ENCODE measurements at places on chromosomes 1 and 21.

GRCh38 chr1:213982289-213982671 lies 5.5 kb upstream of the PROX1 start:
- no peak for DNase-seq

- DNase-seq: no peak
These were observed 102.2 kb upstream of the JUN start for GRCh38 chr1:58885998-58886397.

- DNase-seq: no peak
These were observed 26.5 kb downstream of the HMGCS2 start for GRCh38 chr1:119742202-119742601.

GRCh38 chr1:172588296-172589291 lies 55.6 kb downstream of the SUCO start:
- no peak for DNase-seq

- no peak for DNase-seq
These were observed 119.4 kb downstream of the CAMTA1 start for GRCh38 chr1:6904476-6905170.

GRCh38 chr1:31228986-31229385 lies 10.7 kb downstream of the NKAIN1 start:
- DNase-seq: no peak

DNA sequence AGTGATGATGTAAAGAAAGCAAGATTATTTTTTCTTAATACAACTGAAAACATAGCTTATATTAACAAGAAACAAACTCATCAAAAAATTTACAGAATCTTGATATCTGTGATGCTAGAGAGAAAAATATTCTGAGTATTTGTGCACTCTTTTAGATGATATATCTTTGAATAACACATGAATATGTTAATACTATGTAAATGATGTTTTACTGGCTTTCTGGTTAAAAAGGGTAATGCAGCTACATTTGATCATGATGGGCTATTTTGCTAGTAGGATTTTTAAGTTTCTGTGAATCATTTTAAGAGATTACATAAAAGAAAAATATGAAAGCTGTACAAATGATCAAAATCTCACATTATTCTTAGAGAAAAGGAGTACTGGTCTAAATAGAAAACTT lies 114.5 kb downstream of the GRIK1 start:
- DNase-seq: no peak

- no peak for DNase-seq
These were observed 14.6 kb upstream of the TGFBR3 start for GRCh38 chr1:91900562-91900961.

DNA sequence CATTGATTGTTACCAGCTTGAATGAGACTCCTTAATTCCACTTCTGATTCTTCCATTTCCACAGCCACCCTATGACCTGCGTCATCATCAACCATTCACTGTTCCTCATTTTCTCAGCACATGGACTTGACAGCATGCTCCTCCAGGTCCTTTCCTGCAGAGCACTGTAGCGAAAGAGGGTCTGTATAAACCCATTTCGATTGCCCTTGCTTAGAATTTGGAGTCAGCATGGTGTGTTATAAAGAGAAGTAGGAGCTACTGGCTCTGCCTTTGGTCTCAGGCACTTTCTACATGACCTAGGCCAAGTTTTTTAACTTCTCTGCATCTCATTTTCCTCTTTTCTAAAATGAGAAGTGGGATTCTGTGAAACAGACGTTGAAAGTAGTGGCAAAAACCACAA lies 133.8 kb downstream of the AK5 start:
- no peak for DNase-seq

GRCh38 chr1:101005183-101005582 lies 20.4 kb downstream of the DPH5 start:
- no peak for DNase-seq

- no peak for DNase-seq
These were observed 14.8 kb upstream of the MATN1 start for GRCh38 chr1:30738040-30738714.

DNA sequence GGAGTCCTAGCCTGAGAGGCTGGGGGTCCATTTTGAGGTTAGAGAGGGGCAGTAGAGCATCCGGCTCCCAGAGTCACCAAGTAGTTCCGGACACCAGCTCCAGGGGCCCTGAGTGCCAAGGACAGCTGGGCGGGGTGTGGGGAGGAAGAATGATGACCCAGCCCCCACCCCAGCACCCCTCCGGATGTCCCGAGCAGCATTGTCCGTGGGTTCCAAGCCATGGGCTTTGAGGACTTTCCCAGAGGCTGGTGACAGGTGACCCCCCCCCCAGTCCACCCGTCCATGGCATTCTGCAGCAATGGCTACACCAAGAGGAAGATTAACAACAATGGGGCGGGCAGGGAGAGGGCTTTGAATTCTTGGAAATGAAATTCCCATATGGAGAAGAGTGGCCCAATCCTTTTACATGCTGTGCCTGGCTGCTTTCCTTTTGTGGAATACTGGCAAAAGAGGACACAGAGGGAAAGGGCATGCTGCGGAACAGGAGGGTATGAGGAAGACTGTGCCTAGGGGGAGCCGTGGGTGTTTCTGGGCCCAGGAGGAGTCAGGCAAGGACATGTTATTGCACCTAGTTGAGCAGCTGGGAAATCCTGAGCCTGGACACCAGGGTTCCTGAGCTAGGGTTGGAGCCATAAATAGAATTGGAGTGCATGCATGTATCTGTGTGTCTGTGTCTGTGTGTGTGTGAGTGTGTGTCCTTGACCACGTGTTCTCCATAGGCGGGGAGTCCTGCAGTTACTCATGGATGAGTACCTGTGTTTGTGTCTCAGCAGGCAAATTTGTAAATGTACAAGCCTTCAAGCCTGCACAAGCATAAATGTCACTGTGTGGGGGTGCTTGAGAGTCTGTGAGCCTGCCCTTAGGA lies 956 bp downstream of the ATP1A2 start:
- DNase-seq: no peak

DNA sequence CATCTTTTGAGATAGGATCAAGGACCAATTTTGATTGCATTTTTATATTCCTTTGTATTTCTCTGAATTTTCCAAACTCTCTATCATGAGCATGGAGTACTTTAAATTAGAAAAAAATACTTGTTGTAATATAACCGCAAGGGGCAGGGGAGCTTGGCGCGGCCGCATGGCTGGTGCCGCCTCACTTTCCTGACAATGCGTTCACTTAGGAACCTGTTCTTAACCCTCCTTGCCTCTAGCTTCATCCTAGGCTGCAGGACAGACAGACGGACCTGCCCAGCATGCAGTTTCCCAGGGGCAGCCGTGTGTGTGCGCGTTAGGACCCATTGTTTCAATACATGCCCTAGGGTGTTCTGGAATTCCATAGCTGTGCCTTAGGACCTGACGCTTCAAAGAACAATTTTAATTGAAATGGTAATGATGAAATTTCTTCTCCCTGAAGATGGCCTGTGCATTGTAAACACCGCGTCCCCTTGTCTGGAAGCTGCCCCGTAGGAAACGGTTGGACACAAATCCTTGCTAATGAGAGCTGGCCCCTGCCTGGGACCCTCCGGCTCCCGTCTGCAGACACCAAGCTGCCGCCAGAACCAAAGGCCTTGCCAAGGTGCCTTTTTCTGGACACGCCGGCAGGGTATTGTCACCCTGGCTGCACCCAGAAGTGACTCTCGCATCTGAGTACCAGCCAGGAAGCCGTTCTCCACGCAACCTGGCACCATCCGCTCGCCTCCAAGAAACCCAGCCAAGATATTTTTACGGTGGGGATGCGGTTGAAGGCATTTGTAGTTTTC lies 466.4 kb downstream of the NPHP4 start:
- DNase-seq: no peak

GRCh38 chr1:36330940-36331339 lies 7.5 kb upstream of the EVA1B start:
- DNase-seq: no peak

DNA sequence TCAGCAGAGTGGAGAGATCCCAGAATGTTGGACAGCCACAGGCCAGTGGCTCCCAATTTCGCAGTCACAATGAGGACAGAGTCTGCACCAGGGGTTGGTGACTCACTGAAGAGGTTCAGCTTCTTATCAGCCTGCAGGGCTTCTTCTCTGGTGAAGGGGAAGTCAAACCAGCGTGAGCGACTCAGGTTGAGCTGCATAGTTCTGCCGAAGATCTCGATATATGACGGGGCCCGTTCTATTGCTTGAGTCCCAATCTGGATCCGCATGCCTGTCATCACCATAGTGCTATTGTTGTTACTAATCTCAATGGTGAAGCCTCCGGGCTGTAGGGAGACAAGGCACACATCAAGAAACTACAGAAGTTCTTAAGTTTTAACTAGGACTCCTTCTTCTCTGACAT lies 58.5 kb downstream of the UBR4 start:
- no peak for DNase-seq

GRCh38 chr1:48405400-48405799 lies 66.6 kb downstream of the SPATA6 start:
- no peak for DNase-seq

DNA sequence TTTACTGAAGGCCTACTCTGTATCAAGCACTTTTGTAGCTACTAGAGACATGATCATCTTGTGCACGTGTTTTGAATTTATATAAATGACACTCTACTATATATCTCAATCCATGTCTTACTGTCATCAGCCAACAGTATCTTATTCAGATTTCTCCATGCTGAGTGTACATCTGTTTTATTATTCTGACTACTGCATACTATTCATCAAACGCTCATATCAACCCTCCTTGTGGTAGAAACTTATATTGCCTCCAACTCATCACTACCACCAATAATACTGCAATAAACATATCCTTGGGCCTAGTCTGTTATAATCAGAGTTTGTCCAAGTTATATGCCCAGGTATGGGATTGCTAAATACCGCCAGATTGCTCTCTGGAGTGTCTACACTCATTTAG lies 81.6 kb upstream of the IRF2BP2 start:
- no peak for DNase-seq

- DNase-seq: no peak
These were observed 163.4 kb upstream of the DPYD start for GRCh38 chr1:98084188-98084587.

DNA sequence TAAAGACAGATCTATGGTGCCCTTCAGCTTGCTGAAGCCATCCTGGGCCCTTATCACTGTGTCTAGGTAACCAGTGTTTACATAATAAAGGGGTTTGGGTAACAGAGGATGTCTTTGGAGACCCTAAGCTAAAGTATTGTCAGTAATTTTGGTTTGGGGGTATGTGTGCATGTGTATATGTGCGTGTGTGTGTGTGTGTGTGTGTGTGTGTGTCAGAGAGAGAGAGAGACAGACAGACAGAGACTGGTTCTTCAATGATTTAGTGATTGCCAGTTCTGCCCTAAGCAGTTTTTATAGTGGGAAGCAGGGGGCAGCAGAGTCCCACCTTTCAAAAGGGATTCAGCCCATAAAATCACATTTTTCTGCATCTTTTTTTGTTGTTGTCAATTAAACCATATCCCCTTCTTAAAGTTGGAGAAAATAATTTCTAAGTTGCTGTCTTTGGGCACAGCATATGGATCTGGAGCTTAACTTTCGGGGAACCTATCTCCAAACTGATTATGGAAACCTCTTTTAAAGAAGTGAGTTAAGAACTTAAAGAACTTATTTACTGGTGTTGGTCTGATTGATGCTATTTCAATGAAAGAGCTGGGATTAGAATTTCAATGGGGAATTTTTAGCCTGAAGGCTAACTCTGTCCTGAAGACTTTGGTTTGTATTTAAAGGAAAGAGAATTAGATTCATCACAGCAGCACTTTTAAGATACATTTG lies 51.1 kb downstream of the ZNF326 start:
- DNase-seq: no peak

DNA sequence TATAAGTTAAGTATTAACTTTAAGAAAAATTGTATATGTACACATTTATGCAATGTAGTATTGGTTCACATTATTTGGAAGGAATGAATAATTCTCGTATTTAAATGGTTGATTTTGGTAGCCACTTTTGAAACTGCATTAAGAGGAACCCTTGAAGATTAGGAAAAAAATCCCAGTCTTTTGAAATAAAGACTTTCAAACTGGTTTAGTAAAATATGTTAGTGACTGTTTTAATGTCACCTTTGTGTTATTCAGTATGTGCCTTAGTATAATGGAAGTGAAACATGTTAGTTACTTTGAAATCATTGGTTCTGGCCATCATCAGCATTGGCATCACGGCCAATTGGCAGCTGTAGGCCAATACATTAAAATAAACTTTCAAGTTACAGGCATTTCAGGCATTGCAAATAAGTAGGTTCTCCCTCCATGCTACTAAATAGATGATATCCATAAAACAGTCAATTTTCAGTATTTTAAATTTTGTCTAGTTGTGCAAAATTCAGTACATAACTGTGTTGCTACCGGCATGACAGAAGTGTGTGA lies 4.4 kb downstream of the MIER1 start:
- DNase-seq: no peak

GRCh38 chr1:35500439-35500838 lies 56.8 kb downstream of the KIAA0319L start:
- no peak for DNase-seq

DNA sequence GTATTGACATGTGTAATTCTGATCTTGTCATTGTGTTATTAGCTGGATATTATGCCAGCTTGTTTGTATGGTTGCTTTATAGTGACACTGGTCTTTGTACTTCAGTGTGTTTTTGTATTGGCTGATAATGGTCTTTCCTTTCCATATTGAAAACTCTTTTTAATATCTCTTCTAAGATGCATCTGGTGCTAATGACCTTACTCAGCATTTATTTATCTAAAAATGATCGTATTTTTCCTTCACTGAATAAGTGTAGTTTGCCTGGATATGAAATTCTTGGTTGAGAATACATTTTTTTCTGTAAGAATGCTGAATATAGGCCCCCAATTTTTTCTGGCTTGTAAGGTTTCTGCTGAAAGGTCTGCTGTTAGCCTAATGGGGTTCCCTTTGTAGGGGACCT lies 465.5 kb upstream of the TMPRSS15 start:
- DNase-seq: no peak

DNA sequence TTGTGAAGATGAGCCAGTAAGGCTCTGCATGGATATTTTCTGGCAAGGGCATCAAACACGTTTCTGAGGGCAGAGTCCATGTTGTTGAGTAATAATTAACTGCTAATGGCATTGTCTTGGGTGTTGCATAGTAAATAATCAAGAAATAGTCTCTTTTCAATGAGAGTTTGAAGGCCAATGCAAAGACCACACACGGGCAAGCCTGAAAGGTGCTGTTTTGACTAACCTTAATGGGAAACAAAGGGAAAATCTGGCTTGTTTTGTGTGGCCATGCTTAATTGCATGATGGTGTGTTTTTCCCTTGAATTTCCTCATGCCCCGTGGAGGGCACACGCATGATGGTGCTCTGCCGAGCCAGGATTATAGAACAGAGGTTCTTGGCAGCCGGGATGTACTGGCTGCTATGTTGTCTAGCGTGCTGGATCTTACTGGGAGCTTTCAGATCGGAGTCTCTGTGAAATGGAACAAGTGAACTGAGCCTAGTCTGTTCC lies 127.6 kb downstream of the NOS1AP start:
- no peak for DNase-seq
